ELR (cell line): ENCODE measurements at places on chromosomes 12 and 14.

DNA sequence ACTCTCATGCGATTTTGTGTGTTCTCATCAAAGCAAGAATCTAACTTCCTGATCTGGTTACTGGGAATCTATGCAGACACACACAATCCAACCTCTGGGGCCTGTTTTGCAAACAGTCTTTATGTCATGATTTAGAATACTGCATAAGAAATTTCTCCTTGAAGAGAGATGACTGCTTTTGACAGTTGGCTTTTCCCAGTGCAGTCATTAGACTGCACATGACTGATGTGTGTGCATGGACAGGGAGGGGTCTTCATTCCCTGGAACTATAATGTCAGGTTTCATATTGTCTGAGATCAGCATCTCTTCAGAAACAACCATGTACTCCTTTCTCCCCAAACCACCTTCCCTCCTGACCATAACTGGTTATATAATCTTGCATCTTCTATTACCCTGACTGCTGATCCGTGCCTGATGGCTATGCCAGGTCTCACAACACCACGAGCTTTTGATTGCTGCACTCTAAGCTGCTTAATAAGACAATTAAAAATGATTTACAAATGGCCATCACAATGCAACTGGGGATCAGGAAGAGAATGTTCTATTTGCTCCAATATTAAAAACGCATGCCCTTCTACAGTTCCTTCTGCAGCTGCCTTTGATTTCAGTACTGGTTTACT, 995.4 kb downstream of the NRXN3 start:
- no peak for DNase-seq

DNA sequence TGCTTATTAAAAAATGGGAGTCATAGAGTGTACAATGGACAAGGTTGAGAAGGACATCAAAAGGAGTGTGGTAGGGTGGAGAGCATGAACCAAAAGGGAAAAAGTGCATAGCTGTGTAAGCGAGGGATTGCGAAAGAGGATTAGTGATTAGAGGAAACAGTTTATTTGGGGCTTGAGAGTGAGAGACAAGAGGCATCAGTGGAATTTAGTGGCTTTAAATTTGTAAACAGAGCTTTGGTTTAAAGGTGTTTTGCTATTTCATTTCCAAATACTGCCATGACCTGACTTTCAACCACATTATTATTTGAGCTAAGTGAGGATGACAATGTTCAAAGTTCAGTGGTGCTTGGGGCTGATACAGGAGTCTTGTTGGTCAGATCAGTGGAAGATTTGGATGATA, 53.4 kb downstream of the SLC16A7 start:
- no peak for DNase-seq

DNA sequence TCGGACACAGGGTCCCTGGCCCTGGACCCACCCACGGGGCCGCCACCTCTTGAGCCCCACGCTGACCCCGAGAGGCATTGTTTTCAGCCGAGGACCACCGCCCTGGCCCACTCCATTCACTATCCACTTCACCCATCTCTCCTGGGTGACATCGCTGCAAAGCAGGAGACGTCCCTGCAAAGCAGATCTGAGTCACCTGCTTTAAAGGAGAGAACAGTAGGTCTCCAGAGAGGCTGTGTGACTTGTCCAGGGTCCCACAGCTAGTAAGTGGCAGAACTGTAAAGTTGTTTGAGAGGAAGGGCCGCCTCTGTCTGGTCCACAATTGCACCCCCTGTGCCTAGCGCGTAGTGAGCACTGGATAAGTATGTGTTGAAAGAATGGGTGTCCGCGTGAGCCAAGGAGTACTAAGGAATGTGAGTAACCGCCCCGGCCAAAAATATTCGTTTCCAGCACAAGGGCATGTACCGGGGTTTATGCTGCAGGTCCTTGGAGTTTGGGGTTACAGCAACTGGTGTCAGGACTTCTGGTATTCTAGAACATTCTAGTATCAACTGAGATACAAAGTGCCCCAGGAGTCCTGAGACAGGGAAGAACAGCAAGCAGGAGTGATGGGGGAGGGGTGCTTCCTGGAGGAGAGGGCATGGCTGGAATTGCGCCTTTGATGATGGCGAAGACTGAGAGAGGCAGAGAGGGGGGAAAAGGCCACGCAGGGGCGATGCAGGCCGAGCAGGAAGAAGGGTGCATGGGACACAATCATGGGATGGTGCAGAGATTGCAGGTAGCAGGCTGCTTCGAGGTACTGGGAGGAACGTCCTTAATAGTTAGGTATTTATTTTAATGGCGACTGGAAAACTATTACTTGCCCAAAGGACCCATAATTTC, 91.1 kb downstream of the SCARB1 start:
- DNase-seq, result no peak

DNA sequence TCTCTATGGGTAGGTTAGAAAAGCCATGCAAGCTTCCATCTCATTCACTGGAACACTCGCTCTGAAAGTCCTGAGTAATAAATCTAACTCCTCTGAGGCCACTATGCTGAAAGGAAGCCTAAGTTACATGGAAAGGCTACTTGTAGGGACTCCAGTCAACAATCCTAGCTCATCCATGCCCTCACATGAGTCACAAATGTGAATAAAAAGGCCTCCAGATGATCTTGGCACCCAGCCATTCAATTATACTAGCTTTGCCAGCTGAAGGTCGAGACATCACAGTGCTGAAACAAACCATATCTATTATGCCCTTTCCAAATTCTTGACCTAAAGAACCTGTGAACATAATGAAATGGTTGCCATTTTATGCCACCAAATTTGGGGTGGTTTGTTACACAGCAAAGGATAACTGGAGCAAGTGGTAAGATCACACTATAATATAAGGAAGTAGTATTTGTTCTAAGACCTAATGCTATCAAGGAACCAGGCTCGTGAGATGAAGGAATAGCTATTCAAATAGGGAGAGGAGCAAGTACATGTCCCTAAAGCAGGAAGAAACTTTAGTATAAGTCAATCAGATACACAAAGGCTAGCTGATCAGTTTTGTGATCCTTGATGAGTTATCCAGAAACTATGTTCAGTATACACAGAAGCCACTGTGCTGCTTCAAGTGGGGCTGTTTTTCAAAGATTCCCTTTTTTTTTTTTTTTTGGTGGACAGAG, 142.1 kb downstream of the MED13L start:
- DNase-seq, result peak; percentile 89

GRCh38 chr14:61889914-61890351, 127.7 kb downstream of the SNAPC1 start:
- peak; percentile 13 for DNase-seq

GRCh38 chr14:81474685-81475324, 58.8 kb downstream of the SEL1L start:
- no peak for DNase-seq

DNA sequence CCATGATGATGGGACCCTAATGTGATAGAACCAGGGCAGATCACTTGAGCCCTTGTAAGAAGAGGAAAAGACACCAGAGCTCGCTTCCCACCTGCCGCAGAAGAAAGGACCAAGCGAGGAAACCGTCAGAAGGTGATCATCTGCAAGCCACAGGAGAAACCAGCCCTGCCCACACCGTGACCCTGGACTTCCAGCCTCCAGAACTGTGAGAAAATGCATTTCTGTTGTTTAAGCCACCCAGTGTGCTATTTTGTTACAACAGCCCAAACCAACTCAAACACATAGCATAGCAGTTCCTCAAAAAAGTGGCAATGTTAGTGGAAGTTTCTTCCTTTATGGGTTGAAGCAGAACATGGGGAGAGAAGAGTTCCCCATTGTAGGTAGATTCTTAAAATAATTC, 107.9 kb upstream of the BCL2L14 start:
- no peak for DNase-seq

DNA sequence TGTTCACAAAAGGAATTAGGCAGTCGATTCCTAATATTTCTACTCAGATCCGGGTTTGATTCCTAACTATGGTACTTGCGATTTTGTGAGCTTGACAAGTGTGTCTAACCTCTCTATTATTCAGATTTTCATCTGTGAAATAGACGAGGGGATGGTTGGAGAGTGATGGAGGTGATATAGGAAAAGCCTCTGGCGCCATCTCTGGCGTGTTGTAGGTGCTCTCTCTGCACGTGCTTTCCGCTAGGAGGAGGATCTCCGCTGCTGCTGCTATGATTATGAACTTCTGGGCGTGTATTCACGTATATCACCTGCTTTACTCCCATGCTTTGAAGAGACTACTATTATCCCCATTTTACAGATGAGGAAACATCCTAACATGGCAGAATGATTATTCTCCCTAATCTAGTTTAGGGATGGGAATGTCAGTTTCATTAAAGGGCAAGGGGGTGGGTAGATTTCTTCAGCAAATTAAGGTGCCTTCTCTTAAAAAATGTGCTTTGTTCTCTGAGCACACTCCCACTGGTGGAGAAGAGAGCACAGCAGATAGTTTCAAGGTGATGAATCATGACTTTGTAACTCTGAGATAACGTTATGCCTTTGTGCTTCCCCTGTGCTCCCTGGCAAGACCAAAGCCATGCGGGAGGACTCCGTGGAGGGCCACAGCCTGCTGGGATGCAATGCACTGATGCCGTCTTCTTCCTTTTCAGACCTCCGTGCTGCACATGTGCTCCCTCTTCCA, 97.1 kb downstream of the PRIMA1 start:
- no peak for DNase-seq

DNA sequence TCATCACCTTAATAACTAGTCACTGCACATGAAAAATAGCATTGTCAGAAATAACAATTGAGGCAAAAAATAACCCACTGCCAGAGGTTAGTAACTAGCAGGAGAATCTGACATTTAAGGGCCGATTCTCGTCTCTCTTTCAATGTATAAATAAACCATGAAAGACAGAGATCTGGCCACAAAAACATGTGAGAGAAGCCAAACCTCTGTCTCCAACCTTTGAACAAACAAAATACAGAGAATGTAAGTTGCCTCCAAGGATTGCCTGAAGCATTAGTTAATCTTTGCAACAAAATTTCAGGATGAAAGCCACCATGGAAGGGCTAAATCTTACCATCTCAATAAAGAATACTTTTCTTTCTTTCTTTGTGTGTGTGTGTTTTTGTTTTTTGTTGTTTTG, 257.4 kb upstream of the TMTC1 start:
- DNase-seq, result no peak
